ENCODE measurements at places on chromosomes 16 and 17.

- ATAC-seq, result no peak
Measured at GRCh38 chr17:30347488-30347887, 13.6 kb upstream of the TMIGD1 start.

GRCh38 chr17:8337802-8338752, 1.6 kb upstream of the ODF4 start:
- ATAC-seq, result no peak

GRCh38 chr17:47822785-47823184, 1.2 kb upstream of the OSBPL7 start:
- ATAC-seq, result 0 out of 3 replicates have a peak, but pooled peaks have one; percentile 2

GRCh38 chr16:28182183-28182582, 29.6 kb downstream of the XPO6 start:
- ATAC-seq, result peak; percentile 26

- ATAC-seq, result peak; percentile 82
Measured at GRCh38 chr17:59378675-59379074, 47.2 kb downstream of the YPEL2 start.

DNA sequence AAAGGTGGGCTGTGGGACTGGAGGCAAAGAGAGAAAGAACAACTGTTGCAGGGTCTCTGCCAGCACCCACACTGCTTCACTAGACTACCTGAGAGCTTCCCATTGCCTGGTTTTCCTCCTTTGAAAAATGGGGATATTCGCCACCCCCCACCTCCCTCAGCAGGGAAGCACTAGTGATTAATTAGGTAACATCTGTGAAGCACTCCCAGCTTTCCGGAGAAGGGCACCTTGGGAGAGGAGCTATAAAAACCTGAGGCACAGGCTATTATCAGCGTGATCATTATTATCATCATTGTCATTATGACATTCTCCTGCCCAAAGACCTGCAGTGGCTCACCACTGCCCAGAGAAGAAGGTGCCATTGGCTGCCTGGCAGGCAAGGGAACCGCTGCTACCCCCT, 83.5 kb downstream of the XYLT1 start:
- no peak for ATAC-seq

GRCh38 chr16:54201200-54201599, 85.4 kb downstream of the IRX3 start:
- no peak for ATAC-seq

GRCh38 chr16:67855789-67856188, 8.3 kb upstream of the CENPT start:
- no peak for ATAC-seq

GRCh38 chr17:10120749-10121148, 77.7 kb downstream of the GAS7 start:
- ATAC-seq, result no peak

DNA sequence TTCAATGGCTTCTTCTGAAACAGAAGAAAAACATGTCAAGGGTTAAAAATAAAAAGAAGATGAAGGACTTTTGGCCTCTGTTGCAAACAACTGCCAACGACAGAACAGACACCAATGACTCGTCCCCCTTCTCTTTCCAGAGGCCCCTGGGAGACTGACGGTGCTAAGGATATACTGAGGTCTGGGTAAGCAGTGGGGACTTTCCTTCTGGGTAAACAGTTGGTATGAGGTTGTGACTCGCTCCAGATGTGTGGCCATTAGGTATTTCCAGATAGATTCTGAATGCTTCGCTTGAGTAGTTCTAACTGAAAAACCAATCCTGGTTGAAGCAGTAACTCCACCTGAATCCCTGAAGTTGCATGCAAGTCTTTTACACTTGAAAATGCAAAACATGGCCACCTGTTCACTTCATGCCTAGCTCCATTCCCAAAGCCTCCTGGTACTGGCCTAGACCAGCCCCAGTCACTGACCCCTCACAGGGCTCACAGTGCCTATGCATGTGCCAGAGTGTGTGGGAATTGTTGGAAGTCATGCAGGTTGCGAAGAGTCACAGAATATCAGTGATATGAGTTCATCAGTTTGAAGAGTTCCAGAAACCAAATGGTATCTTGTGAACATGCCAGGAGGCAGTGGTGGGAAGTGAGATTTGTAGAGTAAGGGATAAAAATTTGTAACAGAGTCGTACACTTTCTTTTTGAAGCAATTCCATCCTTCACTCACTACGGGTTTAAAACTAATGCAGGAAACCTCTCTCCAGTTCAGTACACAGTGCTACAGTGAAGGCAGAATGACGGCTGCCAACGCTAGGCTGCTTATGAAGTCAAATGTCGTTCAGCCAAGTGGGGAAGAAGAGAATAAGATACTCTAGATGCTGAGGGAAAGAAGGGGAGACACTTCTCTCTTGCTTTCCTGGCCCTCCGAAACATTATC, 217.8 kb downstream of the ZFHX3 start:
- no peak for ATAC-seq

DNA sequence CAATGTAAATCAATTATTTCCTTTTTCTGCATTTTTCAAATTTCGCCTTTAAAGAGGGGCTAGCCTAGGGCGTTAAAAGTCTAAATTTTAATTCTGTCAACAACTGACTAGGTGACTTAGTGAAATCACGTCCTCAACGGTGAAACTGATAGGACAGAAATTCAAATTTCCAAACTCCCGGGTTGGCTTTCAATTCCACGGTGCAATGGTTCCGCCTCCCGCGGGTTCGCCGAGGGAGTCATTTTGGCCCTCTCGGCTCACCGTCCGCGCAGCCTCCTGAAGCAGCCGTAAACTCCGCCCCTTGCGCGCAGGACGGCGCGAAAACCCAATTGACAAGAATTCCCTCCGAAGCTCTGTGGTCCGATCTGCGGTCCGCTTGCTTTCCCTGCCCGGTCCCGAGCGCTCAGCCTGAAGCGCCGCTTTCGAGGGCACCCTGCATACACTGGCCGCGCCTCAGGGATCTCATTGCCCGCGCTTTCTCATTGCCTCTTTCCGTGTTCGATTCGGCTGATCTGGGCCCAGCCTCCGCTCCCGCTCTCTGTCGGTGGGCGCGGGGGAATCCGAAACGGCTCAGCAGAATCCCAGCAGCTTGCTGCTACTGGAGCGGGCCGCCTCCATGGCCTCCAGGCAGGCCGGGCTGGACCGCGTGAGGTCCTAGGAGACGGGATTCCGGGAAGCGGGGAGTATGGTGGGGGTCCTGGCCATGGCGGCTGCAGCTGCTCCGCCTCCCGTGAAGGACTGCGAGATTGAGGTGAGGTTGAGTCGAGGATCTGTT, at the start of gene ATAD5:
ATAD5 (plus strand) TSS at position 304 of the 775 bp plus-strand sequence; CDS start at position 686, 382 bp downstream.
- ATAC-seq, result peak; percentile 96

GRCh38 chr17:34291721-34292348, 6.3 kb downstream of the CCL11 start:
- ATAC-seq, result no peak
